ENCODE measurements at places on chromosomes 1 and 21. TPM values are rescaled to one million over a fixed set of nuclear protein-coding genes. Genes with fewer than 3 reads are reported as not detected.

C1orf174 gene
- 18.7 TPM for total RNA-seq

S100A14 gene
- not detected for total RNA-seq

DNA sequence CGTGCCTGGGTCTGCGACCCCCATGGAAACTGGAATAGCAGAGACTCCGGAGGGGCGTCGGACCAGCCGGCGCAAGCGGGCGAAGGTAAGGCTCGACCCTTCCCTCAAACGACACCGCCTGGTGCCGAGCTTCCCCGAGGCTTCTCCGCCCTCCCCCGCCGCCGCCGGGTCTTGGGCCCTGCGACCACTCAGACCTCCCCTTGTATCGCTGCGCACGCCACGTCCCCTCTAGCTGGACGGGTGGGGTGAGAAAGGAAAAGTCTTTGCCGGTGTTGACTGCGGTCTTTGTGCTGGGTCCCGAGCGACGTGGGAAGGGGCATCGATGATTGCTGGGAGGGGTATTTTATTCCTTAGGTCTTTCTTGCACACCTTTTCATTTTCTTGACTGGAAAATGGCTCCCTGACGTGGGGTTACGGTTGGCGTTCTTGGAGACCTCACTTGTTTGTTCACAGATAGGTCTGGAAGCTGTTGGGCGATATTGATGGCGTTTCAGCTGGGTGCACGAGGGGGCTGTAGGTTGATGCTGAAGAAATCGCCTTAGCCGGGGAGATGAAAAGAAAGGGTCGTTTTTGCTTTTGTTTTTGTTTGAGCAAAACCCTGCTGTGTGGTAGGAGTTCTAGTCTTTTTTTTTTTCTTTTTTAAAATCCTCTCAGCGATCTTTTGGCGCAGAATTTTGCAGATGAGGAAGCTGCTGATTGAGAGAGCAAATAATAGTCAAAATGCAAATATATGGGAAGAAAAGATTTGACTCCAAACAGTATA, 776 bp downstream of the KDM1A start:
- DNase-seq = no peak

- DNase-seq = no peak
Measured at GRCh38 chr1:85440612-85441011, 24.3 kb downstream of the DDAH1 start.

- DNase-seq = no peak
Measured at GRCh38 chr1:116945421-116945820, 35.7 kb downstream of the PTGFRN start.

DNA sequence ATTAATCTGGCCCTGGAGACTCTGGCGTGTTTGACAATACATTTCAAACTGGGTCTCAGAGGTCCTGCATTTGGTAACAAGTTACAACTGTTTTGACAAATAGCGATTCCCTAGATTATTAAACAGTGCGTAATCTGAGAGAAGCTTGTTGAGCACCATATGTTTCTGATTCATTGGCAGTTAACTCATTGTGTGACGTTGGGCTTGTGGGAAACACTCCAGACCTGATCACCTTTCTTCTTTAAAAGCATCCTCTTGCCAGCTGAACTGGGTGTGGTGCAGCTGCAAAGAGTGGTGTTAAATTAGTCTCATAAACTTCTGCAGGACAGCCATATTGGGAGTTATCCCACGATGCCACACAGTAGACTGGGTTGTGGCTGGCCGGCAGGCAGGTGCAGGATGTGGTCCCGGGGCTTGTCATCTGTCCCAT, 82.7 kb downstream of the CDC7 start:
- DNase-seq = no peak
